CD4-positive, alpha-beta memory T cell (primary cell): ENCODE measurements at places on chromosomes 3 and 15.

- no peaks in the 10 kb centered on the region for H3K36me3 ChIP-seq
- H3K27me3 ChIP-seq: no peaks in the 10 kb centered on the region
- H3K4me3 ChIP-seq: no peak overlapping the region
- H3K27ac ChIP-seq: no peak overlapping the region
- no peak for DNase-seq
Measured at GRCh38 chr3:11539218-11539617, 104.5 kb downstream of the VGLL4 start.

GRCh38 chr3:133448478-133449122, 48.7 kb downstream of the BFSP2 start:
- no peaks in the 10 kb centered on the region for H3K36me3 ChIP-seq
- peaks cover 21% of the 10 kb centered on the region for H3K4me1 ChIP-seq
- H3K4me3 ChIP-seq: no peak overlapping the region

GRCh38 chr3:186772281-186772694, 11.1 kb upstream of the EIF4A2 start:
- no peak for DNase-seq
- peak overlapping the region; percentile 61 for H3K27ac ChIP-seq
- no peaks in the 10 kb centered on the region for H3K27me3 ChIP-seq
- peak overlapping the region; percentile 37 for H3K4me3 ChIP-seq
- H3K4me1 ChIP-seq: peaks cover 12% of the 10 kb centered on the region

- H3K36me3 ChIP-seq: no peaks in the 10 kb centered on the region
- H3K4me3 ChIP-seq: no peak overlapping the region
- DNase-seq: no peak
- peaks cover 99% of the 10 kb centered on the region for H3K4me1 ChIP-seq
- no peaks in the 10 kb centered on the region for H3K27me3 ChIP-seq
- H3K27ac ChIP-seq: no peak overlapping the region
Measured at GRCh38 chr15:60536314-60536713, 57.4 kb upstream of the ICE2 start.

GRCh38 chr3:157043771-157044170, 116.2 kb downstream of the CCNL1 start:
- DNase-seq: no peak
- H3K4me3 ChIP-seq: no peak overlapping the region

DNA sequence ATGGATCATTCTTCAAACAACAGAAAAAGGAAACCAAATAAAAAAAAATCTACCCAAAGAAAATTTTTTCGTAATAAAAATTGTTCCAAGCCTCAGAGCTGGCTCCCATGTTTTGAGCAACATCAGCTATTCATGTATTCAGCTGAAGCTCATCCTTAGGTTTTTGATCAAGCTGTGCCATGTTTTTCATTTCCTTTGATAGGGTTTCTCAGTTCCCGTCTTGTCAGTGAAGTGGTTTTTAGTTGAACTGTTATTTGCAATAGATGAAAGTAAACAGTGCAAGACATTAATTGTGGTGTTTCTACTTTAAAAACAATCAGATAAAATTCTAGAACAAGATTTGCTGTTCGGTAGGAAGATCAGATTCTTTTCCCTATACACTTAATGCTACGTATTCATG, 55.4 kb upstream of the SPTSSB start:
- DNase-seq: no peak
- no peak overlapping the region for H3K27ac ChIP-seq
- no peak overlapping the region for H3K4me3 ChIP-seq
- no peaks in the 10 kb centered on the region for H3K36me3 ChIP-seq
- H3K4me1 ChIP-seq: peaks cover 8% of the 10 kb centered on the region

DNA sequence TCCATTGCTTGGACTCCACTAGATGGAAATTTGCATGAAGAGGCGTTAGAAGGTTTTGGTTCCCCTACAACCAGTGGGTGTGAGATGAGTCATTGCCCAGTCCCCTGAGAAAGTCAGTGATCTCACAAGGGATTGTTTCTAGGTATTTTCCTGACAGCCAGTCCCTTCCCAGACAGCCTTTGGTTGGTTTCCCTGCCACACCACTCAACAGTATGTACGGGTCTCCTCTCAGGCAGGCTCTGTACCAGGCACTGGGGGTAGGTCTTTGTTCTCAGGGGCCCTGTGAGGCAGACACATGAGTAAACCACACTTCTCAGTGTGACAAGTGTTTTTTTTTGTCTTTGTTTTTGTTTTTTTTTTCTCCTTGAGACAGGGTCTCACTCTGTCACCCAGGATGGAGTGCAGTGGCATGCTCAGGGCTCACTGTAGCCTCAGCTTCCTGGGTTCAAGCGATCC, 4.0 kb downstream of the LAMP3 start:
- DNase-seq: no peak
- no peaks in the 10 kb centered on the region for H3K27me3 ChIP-seq
- H3K36me3 ChIP-seq: no peaks in the 10 kb centered on the region
- H3K4me3 ChIP-seq: no peak overlapping the region
- no peak overlapping the region for H3K27ac ChIP-seq

DNA sequence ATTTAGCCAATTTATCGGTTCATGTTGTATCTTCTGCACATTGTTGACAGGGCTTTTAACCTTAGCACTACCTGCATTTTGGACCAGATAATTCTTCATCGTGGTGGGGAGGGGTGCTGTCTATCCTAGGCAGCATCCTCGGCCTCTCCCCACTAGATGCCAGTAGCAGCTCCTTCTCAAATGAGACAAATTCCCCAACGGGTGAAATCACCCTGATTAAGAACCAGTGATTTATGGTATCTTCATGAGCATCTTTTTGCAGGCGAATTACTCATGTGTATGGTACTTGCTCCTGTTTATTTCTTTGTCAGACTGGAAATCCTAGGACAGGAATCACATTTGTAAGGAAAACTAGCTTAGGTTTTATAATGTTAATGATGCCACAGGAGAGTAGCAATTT, 68.0 kb downstream of the C3orf70 start:
- no peak for DNase-seq
- no peak overlapping the region for H3K4me3 ChIP-seq
- H3K4me1 ChIP-seq: no peaks in the 10 kb centered on the region
- H3K27me3 ChIP-seq: no peaks in the 10 kb centered on the region
- no peak overlapping the region for H3K27ac ChIP-seq

GRCh38 chr3:48402281-48402732, 27.6 kb downstream of the PLXNB1 start:
- H3K27ac ChIP-seq: no peak overlapping the region
- no peak overlapping the region for H3K4me3 ChIP-seq
- no peak for DNase-seq
- no peaks in the 10 kb centered on the region for H3K4me1 ChIP-seq
- no peaks in the 10 kb centered on the region for H3K36me3 ChIP-seq

- no peak overlapping the region for H3K27ac ChIP-seq
- DNase-seq: no peak
- no peaks in the 10 kb centered on the region for H3K27me3 ChIP-seq
- no peak overlapping the region for H3K4me3 ChIP-seq
Measured at GRCh38 chr3:147493666-147494065, 84.5 kb downstream of the ZIC1 start.

- no peak overlapping the region for H3K4me3 ChIP-seq
- H3K27ac ChIP-seq: no peak overlapping the region
- DNase-seq: no peak
- H3K27me3 ChIP-seq: no peaks in the 10 kb centered on the region
Measured at GRCh38 chr15:57762302-57762701, 55.8 kb downstream of the POLR2M start.

DNA sequence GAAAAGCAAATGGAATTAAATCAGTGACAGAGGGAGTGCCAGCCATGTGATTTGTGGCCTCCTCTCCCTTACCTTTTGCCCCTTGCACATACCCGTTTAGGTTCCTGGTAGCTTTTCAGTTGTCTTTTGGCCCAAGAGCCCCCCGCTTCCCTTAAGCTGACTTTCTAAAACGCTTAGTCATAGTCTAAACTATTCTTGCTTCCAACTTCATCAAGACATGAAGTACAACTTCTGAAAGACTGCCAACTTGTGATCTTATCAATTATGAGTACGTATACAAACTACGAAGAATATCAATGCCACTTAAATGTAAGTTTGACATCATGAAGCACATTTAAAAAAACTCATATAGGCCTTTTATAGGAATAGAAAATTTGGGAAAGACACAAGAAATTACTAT, 61.9 kb downstream of the EIF3J start:
- H3K27ac ChIP-seq: peak overlapping the region; percentile 8
- H3K36me3 ChIP-seq: peaks cover 16% of the 10 kb centered on the region
- peaks cover 20% of the 10 kb centered on the region for H3K4me1 ChIP-seq
- H3K27me3 ChIP-seq: no peaks in the 10 kb centered on the region
- no peak overlapping the region for H3K4me3 ChIP-seq

DNA sequence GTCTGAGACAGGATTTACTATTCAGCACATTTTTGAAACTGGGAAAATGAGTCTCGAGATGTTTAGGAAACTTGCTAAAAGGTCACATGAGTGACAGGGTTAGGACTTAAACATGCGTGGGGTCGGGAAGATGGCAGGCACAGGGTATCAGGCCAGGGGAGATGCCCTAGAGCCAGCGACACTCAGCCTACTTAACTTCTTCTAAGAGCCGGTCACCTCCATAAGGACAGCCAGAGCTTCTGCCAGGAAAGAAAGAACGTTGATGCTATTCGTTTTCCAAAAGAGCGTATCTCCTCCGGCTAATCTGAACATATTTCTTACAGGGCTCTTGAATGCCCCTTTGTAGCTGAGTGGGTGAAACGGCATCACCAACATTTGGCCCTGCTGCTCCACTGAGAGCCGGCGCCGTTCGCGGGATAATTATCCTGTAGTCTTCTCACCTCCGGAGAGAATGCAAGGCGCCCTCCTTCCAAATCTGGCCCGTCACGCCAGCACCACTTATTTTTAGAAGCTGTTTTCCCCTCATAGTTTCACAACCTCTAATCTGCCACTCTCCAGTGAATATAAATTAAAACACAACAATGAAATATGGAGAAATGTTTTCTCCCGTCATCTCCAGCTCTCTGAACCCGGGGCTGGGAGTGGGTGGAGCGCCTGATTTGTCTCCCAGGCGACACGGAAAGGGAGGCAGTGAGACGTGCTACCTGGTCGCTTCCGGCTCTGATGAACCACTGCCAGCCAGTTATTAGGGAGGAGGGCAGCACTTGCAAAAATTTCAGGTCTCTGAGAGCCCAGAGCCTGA, 58.5 kb downstream of the LIPC start:
- H3K36me3 ChIP-seq: no peaks in the 10 kb centered on the region
- peaks cover 25% of the 10 kb centered on the region for H3K4me1 ChIP-seq
- no peak overlapping the region for H3K27ac ChIP-seq
- H3K4me3 ChIP-seq: no peak overlapping the region

- H3K4me1 ChIP-seq: no peaks in the 10 kb centered on the region
- H3K36me3 ChIP-seq: peaks cover 42% of the 10 kb centered on the region
- no peak for DNase-seq
- no peak within 1 kb of the TSS for H3K27ac ChIP-seq
- H3K4me3 ChIP-seq: no peak within 1 kb of the TSS
Measured at GRCh38 chr15:65115086-65115485, at the start of gene UBAP1L. UBAP1L (minus strand) TSS chr15:65115200; CDS start chr15:65106215, 8,985 bp downstream.

- H3K27ac ChIP-seq: no peak overlapping the region
- H3K4me1 ChIP-seq: peaks cover 100% of the 10 kb centered on the region
- H3K36me3 ChIP-seq: no peaks in the 10 kb centered on the region
- no peak overlapping the region for H3K4me3 ChIP-seq
Measured at GRCh38 chr3:136186846-136187245, 9.3 kb downstream of the MSL2 start.

GRCh38 chr3:40054568-40055222, 245.3 kb downstream of the MYRIP start:
- H3K36me3 ChIP-seq: no peaks in the 10 kb centered on the region
- no peak for DNase-seq
- no peak overlapping the region for H3K4me3 ChIP-seq
- H3K27ac ChIP-seq: no peak overlapping the region
- H3K4me1 ChIP-seq: no peaks in the 10 kb centered on the region

DNA sequence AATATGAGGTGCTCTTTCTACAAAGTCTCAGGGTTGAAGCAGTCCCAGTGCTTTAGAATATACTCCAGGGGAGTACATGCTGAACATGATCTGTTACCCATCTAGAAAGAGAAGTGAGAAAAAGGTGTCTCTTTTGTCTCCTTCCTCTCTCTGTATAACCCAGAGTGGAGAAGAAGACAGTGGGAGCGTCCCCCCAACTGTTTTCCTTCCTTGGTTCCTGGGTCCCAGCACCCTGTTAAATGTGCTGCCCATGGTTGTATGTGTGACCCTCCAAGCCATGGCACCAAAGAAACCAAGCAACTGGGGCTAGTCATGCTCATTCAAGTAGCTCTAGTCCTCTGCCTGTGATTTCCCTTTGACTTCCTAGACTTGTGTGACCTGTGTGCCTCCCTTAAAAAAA, 683.7 kb downstream of the TBL1XR1 start:
- H3K27ac ChIP-seq: no peak overlapping the region
- no peaks in the 10 kb centered on the region for H3K36me3 ChIP-seq
- H3K4me3 ChIP-seq: no peak overlapping the region

GRCh38 chr15:70435872-70436271, 327.5 kb downstream of the UACA start:
- no peak for DNase-seq
- H3K4me1 ChIP-seq: peaks cover 21% of the 10 kb centered on the region
- no peak overlapping the region for H3K27ac ChIP-seq
